ENCODE measurements at places on chromosomes 1 and 21.

DNA sequence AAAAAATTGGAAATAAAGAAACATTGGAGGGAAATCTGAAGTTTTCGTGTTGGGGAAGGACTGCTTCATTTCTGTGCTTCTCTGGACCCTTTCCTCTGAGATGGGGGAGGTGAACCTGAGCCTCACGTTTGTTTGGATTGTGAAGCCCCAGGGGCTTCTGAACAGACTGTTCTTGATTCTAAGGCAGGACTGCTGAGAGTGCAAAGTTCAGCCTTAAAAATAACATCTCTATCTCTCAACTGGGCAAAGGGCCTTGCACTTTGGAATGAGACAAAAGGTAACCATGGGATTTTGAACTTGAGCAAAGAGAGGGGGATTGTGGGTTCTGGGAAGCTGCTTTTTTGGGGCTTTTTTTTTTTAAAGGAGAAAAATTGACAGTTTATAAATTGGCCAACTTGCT lies 45.0 kb downstream of the GPR88 start:
- DNase-seq, result no peak

- no peak for DNase-seq
Measured at GRCh38 chr1:207990876-207991582, 80.1 kb upstream of the CD34 start.

- DNase-seq, result no peak
Measured at GRCh38 chr1:208791456-208791855, 547.3 kb upstream of the PLXNA2 start.

- no peak for DNase-seq
Measured at GRCh38 chr1:91879733-91880132, 6.2 kb downstream of the TGFBR3 start.

DNA sequence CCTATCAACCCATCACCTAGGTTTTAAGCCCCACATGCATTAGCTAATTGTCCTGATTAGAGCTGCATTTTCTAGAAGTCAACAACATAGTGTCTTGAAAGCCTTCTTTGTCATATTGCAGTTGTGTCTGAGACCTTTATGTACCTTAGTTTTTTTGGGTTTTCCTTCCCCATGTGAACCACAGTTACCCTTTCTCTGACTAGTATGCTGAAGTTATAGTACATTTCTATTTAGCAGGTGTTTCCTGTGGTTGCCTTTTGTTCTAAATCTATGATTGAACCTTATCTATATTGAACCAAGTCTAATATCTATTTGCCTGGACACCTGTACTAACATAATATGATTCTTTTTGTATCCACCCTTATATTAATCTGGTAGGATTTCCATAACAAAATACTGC lies 135.6 kb downstream of the ST6GALNAC3 start:
- no peak for DNase-seq

- no peak for DNase-seq
Measured at GRCh38 chr1:209823143-209824041, 4.4 kb upstream of the UTP25 start.

DNA sequence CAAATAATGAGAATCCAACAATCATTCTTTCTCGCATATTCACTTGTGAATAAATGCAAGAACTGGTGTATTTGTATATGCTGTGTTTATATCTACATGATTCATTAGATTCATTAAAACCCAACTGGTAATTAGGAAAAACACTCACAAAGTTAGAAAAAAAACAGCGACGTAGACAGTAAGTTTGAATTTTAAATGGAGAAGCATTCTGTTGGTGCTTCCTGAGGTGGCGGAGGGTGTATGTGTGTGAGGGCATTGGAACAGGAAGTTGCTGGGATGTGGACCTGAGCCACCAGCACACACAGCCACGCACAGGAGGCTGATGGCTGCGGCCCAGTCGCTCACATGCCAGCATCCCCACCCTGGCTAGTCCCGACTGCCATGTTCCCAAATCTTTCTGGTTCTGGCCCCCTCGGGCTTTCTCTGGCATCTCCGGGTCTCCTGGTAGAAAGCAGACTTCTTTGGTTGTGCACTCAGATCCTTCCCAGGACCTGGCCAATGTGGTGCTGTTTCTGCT lies 121.6 kb upstream of the IRF2BP2 start:
- DNase-seq, result no peak

- peak; percentile 81 for DNase-seq
Measured at GRCh38 chr1:204127597-204128242, 24.1 kb downstream of the ETNK2 start.

DNA sequence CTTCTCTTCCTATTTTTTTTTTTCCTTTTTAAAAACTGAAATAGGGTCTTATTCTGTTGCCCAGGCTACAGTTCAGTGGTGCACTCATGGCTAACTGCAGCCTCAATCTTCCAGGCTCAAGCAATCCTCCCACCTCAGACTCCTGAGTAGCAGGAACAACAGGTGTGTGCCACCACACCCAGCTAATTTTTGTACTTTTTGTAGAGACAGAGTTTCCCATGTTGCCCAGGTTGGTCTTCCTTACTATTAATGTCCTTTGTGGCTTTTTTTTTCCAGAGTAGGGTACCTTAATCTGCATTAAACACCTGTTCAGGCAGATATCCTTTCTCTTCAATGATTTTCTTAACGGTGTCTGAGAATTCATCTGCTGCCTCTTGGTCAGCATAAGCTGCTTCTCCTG lies 4.3 kb upstream of the KTI12 start:
- no peak for DNase-seq

GRCh38 chr21:38997051-38997842 lies 186.0 kb downstream of the PSMG1 start:
- DNase-seq, result no peak

DNA sequence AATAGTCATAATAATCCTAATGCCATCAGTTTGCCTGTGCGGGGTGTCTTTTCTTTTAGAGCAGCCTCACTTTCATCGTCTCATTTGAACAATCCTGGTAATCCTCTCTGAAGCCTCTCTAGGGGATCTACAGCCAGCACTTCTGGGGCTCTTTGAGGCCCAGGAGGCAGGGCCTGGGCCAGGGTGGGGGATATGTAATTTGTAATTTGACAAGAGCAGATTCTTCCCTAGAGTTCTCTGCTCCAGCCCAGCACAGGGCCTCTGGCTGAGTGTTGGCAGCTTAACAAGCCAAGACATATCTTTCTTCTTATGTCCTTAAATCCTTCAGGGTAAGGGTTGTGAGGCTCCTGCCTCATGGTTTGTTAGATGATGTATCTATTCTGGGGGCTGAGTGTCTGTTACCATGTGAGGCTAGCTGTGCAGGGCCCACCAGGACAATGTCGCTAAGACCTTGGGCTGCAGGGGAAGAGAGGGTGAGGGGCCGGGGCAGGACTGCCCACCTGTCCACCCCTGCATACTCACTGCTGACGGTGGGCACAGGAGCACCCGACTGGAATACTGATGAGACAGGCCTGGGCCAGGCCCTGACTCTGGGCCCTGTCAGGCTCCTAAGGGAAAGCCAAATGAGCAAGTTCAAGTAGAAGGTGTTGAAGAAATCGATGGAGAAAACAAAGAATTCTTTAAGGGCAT lies 45.3 kb upstream of the PARP1 start:
- DNase-seq, result no peak

DNA sequence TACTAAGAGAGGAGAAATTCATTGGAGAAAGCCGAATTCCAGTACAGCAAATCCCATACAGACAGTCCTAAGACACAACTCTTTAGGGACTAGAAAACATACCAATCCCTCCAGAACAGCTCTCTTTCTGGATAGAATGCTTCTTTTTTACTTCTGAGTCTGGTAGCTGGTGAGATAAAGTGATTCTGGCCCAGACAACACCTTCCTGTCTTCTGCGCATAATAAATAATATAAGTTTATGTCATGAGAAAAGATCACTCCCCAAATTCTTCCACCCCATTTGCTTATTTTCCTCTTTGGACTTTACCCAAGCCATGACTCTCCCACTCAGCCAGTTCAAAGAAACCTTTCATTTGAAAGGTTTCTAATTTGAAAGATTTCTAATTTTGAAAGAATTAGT lies 98.4 kb downstream of the EDEM3 start:
- no peak for DNase-seq

GRCh38 chr1:184036517-184036949 lies 995 bp downstream of the COLGALT2 start:
- DNase-seq, result peak; percentile 69

GRCh38 chr1:234631721-234632125 lies 21.7 kb upstream of the IRF2BP2 start:
- DNase-seq, result no peak

- no peak for DNase-seq
Measured at GRCh38 chr1:226784081-226785049, 45.3 kb upstream of the ITPKB start.

- DNase-seq, result no peak
Measured at GRCh38 chr1:226731257-226731893, 7.7 kb downstream of the ITPKB start.

- DNase-seq, result no peak
Measured at GRCh38 chr1:14371771-14372497, 226.6 kb upstream of the KAZN start.

DNA sequence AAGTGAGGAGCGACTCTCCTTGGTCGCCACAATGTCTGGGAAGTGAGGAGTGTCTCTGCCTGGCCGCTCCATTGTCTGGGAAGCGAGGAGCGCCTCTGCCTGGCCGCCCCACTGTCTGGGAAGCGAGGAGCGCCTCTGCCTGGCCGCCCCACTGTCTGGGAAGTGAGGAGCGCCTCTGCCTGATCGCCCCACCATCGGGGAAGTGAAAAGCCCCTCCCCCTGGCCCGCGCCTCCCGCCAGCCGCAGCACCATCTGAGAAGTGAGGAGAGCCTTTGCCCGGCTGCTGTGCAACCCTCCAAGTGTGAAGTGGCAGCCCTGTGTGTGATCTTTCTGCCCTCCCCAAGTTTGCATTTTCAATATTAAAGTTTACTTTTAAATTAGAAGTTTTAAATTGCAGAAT lies 95.0 kb upstream of the PPP2R5A start:
- no peak for DNase-seq

DNA sequence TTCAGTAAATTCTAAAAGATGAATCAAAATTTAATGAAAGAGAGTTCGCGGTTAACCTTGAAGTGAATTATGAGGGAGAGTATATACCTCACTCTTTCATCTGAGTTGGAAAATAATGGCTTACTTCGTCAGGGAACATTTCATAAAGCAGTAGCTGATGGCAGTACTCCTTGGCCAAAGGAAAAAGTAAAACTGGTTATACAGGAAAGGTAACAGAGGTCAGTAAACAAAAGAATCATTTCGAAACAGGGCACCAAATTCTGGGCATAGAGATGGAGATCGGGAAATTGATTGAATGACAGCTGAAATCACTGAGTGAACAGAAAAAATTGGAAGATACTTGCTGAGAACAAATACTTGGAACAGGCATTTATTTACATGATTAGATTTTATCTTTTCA lies 199.0 kb downstream of the OLFM3 start:
- DNase-seq, result no peak

DNA sequence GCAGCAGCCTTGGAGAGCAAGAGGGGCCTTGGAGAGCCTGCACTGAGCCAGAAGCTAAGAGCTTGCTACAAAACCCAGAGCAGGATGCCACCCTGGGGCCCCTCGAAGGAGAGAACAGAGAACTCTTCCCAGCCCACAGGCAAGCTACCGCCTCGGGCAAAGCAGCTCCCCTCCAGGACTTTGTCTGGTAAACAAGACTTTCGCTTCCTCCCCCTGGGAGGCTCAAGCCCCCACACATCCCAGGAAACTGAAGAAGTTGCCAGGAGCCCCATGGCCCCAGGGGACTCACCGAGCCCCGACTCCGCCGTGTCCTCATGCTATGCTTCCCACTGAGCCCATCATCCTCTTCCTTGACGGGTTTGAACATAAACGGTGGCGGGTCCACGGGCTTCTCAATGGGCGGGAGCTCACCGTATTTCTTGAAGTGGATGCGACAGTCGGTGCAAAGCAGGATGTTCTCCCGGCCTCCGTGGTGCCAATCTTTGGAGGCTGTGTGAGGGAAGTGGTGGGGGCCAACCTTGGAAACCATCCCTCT lies 45.9 kb downstream of the SLC45A1 start:
- no peak for DNase-seq

DNA sequence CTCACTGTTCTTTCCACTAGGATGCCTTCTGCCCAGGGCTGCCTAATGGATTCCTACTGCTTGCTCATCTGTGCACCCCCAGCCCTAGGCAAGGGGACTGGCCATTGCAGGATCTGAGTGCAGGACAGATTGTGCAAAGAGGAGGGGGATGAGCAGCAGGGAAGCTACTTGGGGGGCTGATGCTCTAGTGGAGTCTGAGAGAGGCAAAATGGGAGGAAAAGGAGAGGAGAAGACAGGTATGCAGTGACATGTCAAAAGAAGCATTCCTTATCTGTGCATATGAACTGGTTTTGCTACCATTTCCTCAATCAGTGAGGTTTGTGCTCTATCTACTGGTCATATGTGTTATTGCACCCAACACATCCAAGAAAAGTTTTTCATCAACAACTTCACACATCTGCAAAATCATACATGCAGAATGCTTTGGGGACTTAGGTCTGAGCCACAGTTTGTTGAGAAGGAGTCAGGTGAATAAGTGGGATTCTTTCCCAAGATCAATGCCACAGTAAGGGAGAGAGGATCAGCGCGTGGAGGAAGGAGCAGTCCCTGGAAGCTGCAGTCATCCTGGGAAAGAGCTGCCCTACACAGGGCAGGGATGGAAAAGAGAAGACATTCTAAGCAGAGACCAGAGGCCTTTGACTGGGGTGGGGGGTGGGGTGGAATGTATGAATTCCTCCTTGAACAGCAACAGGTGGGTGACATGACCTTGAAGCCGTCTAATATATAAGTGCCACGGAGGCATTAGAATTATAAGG lies 14.4 kb downstream of the SLC5A9 start:
- DNase-seq, result no peak

GRCh38 chr1:118081387-118081786 lies 103.6 kb downstream of the SPAG17 start:
- DNase-seq, result no peak

DNA sequence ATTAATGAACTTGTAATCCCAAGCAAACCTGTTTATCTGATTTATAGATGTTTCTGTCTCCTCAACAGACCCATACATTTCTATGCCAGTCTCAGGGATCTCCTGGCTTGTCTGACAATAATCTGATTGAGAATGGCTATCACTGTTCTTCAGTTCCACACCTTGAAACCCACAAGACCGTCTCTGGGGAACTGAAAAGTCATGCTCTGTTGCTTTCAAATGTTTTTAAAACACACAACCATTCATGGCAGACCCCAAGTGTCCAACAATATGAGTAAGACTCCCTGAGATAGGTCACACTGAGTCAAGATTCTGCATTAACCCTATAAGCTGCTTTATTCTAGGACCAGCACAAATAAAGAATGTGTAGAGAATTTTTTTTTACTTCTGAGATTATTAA lies 611.2 kb upstream of the PLXNA2 start:
- no peak for DNase-seq
